Uterus (tissue), 4 donors: ENCODE measurements at places on chromosomes 6 and 20. TPM values are rescaled to one million over a fixed set of nuclear protein-coding genes. Genes with fewer than 3 reads are reported as not detected.

- H3K4me3 ChIP-seq = no peak overlapping the region
- no peaks in the 10 kb centered on the region for H3K27me3 ChIP-seq
- DNase-seq = no peak
- no peaks in the 10 kb centered on the region for H3K36me3 ChIP-seq
- H3K4me1 ChIP-seq = no peaks in the 10 kb centered on the region
- H3K27ac ChIP-seq = no peak overlapping the region
Observed at GRCh38 chr6:108083349-108083748, 8.8 kb upstream of the OSTM1 start.

HSPA12B gene
- 4.7 TPM for total RNA-seq

DNA sequence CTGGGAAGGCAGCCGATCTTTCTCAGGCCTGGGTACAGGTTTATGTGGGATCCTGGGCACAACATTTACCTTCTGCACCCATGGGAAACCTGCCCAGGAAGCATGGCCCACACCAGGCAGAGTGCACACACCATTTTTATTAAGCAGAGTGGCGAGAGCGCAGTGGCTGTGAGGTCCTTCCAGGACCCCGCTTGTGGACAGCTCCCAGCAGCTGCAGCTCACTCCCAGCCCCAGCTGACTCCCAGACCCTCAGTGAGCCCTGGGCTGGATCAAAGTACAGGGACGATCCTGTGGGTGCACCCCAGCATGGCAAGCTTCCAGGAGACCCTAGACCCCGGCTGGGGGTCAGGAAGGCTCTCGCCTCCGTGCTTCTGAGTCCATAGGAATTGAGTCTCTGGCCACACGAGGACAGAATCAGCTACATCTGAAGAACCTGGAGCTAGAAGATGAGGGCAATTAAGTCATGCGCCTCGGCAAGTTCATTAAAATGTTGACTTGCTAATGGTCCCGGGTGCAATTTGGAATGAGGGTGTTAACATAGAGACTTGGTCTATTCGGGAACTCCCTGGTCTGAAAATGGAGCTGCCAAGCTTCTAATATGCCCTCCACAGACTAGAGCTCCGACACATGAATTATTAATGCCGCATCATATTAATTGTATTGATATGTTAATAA is 65.4 kb upstream of the SLCO4A1 start:
- H3K36me3 ChIP-seq = no peaks in the 10 kb centered on the region
- H3K27ac ChIP-seq = no peak overlapping the region

HSPA1L gene
- 1.5 TPM for total RNA-seq

GRCh38 chr6:125101631-125102030 is 51.9 kb upstream of the TPD52L1 start:
- H3K4me3 ChIP-seq = no peak overlapping the region
- no peaks in the 10 kb centered on the region for H3K36me3 ChIP-seq
- H3K27me3 ChIP-seq = no peaks in the 10 kb centered on the region
- H3K27ac ChIP-seq = no peak overlapping the region

SIRPD gene
- total RNA-seq = not detected

GRCh38 chr6:56946368-56946767 is 8.5 kb upstream of the BEND6 start:
- no peaks in the 10 kb centered on the region for H3K4me1 ChIP-seq
- no peaks in the 10 kb centered on the region for H3K27me3 ChIP-seq
- no peak overlapping the region for H3K4me3 ChIP-seq

- no peak overlapping the region for H3K27ac ChIP-seq
- H3K4me1 ChIP-seq = no peaks in the 10 kb centered on the region
- H3K4me3 ChIP-seq = no peak overlapping the region
Observed at GRCh38 chr6:151498327-151498726, 4.5 kb downstream of the CCDC170 start.

C20orf141 gene
- not detected for total RNA-seq

- H3K36me3 ChIP-seq = no peaks in the 10 kb centered on the region
- H3K4me3 ChIP-seq = no peak overlapping the region
- H3K4me1 ChIP-seq = peaks cover 10% of the 10 kb centered on the region
- H3K27me3 ChIP-seq = no peaks in the 10 kb centered on the region
- peak; percentile 61 for DNase-seq
Observed at GRCh38 chr6:150527100-150527499, 72.6 kb upstream of the PLEKHG1 start.

DNA sequence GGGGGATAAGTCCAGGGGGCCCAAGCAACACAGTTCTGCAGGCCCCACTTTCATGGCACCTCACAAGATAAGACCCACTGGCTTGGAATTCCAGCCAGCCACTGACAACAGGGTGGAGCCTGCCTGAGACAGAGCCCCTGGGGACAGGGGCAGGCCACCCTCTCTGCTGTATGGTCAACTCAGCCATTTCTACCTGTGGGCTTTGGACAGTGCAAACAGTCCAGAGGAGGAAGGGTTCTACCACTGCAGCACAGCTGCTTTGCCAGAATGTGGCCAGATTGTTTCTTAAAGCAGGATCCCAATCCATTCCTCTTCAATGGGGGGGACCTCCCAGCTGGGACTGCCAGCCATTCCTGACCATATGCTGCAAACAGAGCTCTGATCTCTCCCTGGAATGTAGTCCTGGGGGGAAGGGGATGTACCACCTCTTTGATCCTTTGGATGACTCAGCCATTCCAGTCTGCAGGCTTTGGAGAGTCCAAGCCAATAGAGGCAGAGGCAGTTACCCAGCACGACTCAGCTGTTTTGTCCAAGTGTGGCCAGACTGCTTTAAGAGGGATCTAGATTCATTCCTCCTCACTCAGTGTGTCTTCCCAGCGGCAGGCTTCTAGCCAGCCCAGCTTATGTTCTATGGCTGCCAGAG is 842.2 kb downstream of the EPHA7 start:
- H3K36me3 ChIP-seq = no peaks in the 10 kb centered on the region
- no peaks in the 10 kb centered on the region for H3K4me1 ChIP-seq
- no peak overlapping the region for H3K4me3 ChIP-seq
- H3K27me3 ChIP-seq = no peaks in the 10 kb centered on the region
- H3K27ac ChIP-seq = no peak overlapping the region
- DNase-seq = no peak

DNA sequence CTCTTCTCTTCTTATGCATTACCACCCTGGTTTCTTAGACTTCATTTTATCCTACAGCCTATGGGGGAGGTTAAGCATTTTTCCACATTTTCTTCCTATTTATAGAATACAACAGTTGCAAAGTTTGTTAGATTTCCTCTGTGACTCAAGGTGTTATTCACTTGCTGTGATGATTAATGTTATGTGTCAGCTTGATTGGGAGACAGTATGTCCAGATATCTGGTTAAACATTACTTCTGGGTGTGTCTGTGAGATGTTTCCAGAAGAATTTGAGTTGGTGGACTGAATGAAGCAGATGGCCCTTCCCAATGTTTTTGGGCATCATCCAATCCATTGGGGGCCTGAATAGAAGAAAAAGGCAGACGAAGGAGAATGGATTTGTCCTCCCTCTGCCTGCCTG is 131.3 kb downstream of the C6orf118 start:
- no peak overlapping the region for H3K4me3 ChIP-seq
- H3K36me3 ChIP-seq = no peaks in the 10 kb centered on the region
- no peaks in the 10 kb centered on the region for H3K4me1 ChIP-seq
- no peak for DNase-seq

DNA sequence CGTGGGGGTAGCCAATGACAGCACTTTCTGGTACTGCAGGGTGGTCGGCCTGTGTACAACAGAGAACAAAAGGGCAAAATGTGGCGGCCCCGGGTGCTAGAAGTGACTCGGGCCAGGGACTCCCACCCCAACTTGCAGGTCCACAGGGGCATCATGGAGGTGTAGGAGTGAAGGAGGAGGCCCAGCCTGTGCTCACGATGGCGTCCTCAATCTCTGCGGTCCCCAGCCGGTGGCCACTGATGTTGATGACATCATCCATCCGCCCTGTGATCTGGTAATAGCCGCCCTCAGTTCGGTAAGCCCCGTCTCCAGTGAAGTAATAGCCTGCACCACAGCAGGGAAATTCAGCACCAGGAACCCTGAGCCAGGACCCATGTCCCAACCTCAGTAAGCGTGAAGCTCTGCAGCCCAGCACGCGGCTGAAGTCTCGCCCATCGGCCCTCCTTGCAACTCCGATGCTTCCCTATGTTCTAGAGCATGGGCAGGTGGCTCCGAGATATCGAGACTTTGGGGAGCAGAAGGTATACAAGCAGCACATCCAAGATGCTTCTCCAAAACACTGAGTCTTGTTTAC is 20.2 kb upstream of the APMAP start:
- no peaks in the 10 kb centered on the region for H3K4me1 ChIP-seq
- DNase-seq = no peak
- no peak overlapping the region for H3K4me3 ChIP-seq
- no peaks in the 10 kb centered on the region for H3K36me3 ChIP-seq
- no peaks in the 10 kb centered on the region for H3K27me3 ChIP-seq
- no peak overlapping the region for H3K27ac ChIP-seq

- no peak for DNase-seq
- H3K4me1 ChIP-seq = no peaks in the 10 kb centered on the region
- no peak overlapping the region for H3K4me3 ChIP-seq
- no peaks in the 10 kb centered on the region for H3K27me3 ChIP-seq
- no peaks in the 10 kb centered on the region for H3K36me3 ChIP-seq
Observed at GRCh38 chr20:37381621-37382471, 35.9 kb downstream of the SRC start.

GRCh38 chr20:34954904-34955230 is 739 bp downstream of the GSS start:
- no peak for DNase-seq
- H3K27ac ChIP-seq = peak overlapping the region; percentile 91
- H3K36me3 ChIP-seq = no peaks in the 10 kb centered on the region
- peak overlapping the region; percentile 64 for H3K4me3 ChIP-seq
- H3K4me1 ChIP-seq = no peaks in the 10 kb centered on the region

DNA sequence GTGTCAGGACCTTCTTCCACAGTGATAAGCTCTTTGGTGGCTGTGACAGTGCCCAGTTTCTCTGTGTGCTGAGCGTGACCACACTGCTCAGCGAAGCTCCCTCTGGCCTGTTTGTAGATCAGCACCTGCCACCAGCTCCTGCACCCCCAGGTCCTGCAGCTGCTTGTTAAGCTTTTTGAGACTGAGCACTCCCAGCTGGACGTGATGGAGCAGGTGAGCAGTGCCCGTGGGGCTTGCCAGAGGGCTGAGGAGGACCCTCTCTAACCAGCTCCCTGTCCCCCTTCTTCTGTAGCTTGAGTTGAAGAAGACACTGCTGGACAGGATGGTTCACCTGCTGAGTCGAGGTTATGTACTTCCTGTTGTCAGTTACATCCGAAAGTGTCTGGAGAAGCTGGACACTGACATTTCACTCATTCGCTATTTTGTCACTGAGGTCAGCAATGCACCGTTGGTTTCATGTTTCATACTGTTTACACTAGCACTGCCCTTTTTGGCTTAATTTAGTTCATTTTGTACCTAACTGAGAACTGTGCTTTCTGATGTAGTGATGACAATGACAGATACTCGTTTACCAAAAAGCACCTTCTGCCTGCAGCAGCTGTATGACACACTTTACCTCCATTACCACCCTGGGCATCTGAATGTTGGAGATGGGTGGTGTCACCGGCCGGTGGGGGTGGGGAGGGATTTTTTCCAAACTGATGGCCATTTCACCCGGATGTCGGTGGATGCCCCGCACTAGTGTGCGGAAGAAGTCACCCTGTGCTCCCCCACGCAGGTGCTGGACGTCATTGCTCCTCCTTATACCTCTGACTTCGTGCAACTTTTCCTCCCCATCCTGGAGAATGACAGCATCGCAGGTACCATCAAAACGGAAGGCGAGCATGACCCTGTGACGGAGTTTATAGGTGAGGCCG is 12.5 kb downstream of the NELFCD start:
- H3K4me1 ChIP-seq = no peaks in the 10 kb centered on the region
- no peak overlapping the region for H3K4me3 ChIP-seq
- no peaks in the 10 kb centered on the region for H3K36me3 ChIP-seq

GRCh38 chr20:43515628-43516027 is 8.1 kb downstream of the L3MBTL1 start:
- no peaks in the 10 kb centered on the region for H3K27me3 ChIP-seq
- no peak overlapping the region for H3K4me3 ChIP-seq
- no peak for DNase-seq
- H3K36me3 ChIP-seq = no peaks in the 10 kb centered on the region
- H3K4me1 ChIP-seq = no peaks in the 10 kb centered on the region
- H3K27ac ChIP-seq = no peak overlapping the region

ZC2HC1B gene
- total RNA-seq = 0.35 TPM

GRCh38 chr20:46694484-46694883 is 5.2 kb upstream of the TP53RK start:
- H3K4me1 ChIP-seq = peaks cover 4% of the 10 kb centered on the region
- no peak overlapping the region for H3K27ac ChIP-seq
- H3K36me3 ChIP-seq = no peaks in the 10 kb centered on the region
- DNase-seq = no peak
- H3K27me3 ChIP-seq = no peaks in the 10 kb centered on the region
- no peak overlapping the region for H3K4me3 ChIP-seq

- no peaks in the 10 kb centered on the region for H3K36me3 ChIP-seq
- H3K4me3 ChIP-seq = no peak overlapping the region
- H3K27me3 ChIP-seq = no peaks in the 10 kb centered on the region
Observed at GRCh38 chr6:16319813-16320532, 81.6 kb downstream of the GMPR start.

MPIG6B gene
- not detected for total RNA-seq

DNA sequence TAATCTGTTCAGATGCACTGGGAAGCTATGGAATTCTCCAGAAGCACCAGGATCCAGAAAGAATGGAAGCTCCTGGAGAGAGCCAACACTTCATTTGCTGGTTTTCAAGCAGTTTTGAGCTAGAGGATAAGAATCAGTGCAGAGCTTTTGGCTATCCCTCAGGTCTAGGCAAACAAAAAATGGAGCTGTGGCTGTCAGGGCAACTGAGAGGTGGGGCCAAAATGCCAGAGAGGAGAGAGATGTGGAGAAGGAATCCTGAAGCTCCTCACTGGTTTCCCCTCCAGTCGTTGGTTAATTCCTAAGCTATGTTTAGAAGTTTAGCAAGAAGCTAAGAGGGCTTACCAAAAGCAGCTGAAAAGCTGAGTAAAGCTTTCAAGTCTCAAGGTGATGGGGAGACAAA is 294.2 kb upstream of the JARID2 start:
- DNase-seq = no peak
- H3K36me3 ChIP-seq = no peaks in the 10 kb centered on the region
- H3K27me3 ChIP-seq = no peaks in the 10 kb centered on the region
- no peak overlapping the region for H3K27ac ChIP-seq
- H3K4me3 ChIP-seq = no peak overlapping the region
- no peaks in the 10 kb centered on the region for H3K4me1 ChIP-seq

DACT2 gene
- total RNA-seq = 9.6 TPM

TCF15 gene
- 1.0 TPM for total RNA-seq
